ENCODE measurements at places on chromosomes 7 and 10. TPM values are rescaled to one million over a fixed set of nuclear protein-coding genes. Genes with fewer than 3 reads are reported as not detected.

Gene MYO3A
- not detected for total RNA-seq

Gene LSM5
- total RNA-seq: 102 TPM

Gene ANK3
- total RNA-seq: 0.59 TPM

Gene GGCT
- 75.3 TPM for total RNA-seq

Gene YWHAG
- 280 TPM for total RNA-seq

Gene SRRM3
- total RNA-seq: 12.6 TPM

Gene CELF2
- not detected for total RNA-seq

Gene EBLN1
- total RNA-seq: not detected

Gene AKR1C8
- total RNA-seq: not detected

Gene FEZF1
- total RNA-seq: not detected

Gene GPC2
- 0.70 TPM for total RNA-seq

Gene GPRIN2
- 27.8 TPM for total RNA-seq

Gene MPP7
- total RNA-seq: 0.10 TPM

Gene PRXL2A
- 43.5 TPM for total RNA-seq

Gene FAM25G
- total RNA-seq: 1.5 TPM

Gene CYP51A1
- total RNA-seq: 40.4 TPM

Gene TMEM225B
- total RNA-seq: 0.89 TPM

Gene TMEM176A
- not detected for total RNA-seq

Gene GIMAP2
- 0.09 TPM for total RNA-seq

Gene MET
- total RNA-seq: 102 TPM

Gene NUTM2D
- total RNA-seq: 1.2 TPM

Gene AGK
- 28.7 TPM for total RNA-seq

Gene LRRC18
- total RNA-seq: not detected

Gene HYAL4
- not detected for total RNA-seq

Gene LIPJ
- total RNA-seq: not detected

Gene OR2A5
- total RNA-seq: not detected

Gene TAS2R4
- 0.12 TPM for total RNA-seq

Gene NRCAM
- 96.4 TPM for total RNA-seq

Gene ELN
- total RNA-seq: 0.09 TPM

Gene TNPO3
- 41.2 TPM for total RNA-seq

Gene DYDC1
- not detected for total RNA-seq

Gene MRLN
- total RNA-seq: not detected

Gene TMEM178B
- total RNA-seq: 1.3 TPM

Gene TMEM60
- total RNA-seq: 27.3 TPM

Gene STEAP1B
- total RNA-seq: 0.17 TPM

Gene ABHD11
- total RNA-seq: 25.9 TPM

Gene GSTO2
- 2.4 TPM for total RNA-seq

Gene ZC3HAV1
- total RNA-seq: 38.5 TPM

Gene NXPH1
- not detected for total RNA-seq

Gene PSD
- total RNA-seq: 0.31 TPM

Gene ENTPD1
- total RNA-seq: not detected

Gene PRSS37
- total RNA-seq: not detected

Gene XRCC2
- 4.8 TPM for total RNA-seq

Gene BAMBI
- total RNA-seq: 11.3 TPM
